Fibroblast of the aortic adventitia (primary cell): ENCODE measurements at places on chromosomes 16 and 17.

DNA sequence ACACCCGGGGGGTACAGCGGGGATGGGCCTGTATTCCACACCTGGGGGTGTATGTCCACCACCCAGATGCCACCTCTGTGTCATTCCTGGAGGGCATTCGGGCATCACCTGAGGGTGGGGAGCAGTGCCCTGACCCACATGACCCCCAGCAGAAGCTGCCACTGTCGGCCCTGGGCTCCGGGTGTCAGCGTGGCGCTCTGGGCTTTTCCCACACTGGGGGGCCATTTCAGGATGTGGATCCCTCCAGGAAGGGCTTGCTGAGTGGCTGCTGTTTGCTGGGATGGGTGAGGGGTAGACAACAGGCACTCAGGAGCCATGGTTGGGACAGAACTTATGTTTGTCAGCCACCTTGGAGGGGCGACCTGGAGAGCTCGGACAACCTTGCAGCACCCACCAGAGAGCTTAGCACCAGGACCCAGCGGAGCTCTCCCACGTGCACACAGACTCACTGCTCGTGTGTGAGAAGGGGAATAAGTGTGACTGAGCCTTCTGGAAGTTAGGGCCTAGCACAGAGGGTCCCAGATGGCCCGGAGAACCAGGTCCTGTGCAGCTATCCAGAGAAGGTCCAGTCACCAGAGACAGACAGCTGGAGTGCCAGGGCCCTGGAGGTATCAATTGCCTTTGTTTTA, 102.7 kb downstream of the METRNL start:
- no peak for DNase-seq

DNA sequence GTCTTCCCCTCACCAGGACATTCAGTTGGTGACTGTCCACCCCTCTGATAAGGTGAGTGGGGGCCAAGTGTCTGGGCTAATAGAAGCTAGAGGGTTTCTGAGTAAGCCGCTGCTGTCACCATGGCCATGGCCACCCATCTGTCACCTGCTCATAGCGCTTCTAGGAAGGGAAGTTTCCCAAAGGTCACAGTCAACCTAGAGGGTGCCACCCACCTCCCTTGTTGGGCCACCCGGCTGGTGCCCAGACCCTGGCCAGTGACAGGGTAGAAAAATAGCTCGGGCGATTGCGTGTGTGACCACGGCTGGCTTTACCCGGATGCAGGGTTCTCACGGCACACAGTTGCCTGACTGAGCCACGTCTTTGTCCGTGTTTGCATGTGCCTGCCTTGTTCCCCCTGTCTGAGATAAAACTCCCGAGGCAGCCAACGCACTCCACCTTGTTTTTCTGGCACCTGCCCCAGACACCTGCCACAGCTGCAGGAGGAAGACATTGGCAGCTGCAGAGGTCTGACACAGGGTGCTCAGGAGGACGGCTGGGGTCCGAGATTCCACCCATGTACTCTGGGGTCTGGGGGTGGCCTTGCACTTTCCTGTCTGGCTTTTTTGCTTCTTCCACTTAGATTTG, 809 bp downstream of the PIRT start:
- no peak for DNase-seq

DNA sequence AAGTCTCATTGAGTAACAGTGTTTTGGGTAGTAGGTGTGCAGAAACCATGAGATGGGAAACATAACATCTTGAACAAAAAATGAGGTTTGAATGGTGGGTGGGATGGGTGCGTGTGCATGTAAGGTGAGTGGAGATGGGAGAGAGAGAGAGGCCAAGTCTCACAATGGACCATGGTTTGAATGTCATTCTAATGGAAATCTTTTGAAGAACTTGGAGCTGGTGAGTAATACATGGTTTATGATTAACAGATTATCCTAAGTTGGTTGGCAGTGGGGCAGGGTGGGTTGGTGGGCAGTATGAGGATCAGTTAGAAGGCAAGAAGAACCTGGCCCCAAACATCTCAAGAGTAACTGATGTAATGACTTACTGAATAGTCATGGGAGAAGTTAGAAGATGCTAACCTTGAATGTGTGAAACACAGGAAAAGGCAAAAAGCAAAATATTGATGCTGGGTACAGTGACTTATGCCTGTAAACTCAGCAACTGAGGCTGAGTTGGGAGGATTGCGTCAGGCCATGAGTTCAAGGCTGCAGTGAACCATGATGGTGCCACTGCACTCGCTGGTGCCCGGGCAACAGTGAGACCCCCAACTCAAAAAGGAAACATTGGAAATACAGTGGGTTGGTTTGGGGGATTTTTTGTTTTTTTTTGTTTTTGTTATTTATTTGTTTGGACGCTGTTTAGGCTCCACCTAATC, 32.7 kb downstream of the ZNF207 start:
- DNase-seq, result no peak

DNA sequence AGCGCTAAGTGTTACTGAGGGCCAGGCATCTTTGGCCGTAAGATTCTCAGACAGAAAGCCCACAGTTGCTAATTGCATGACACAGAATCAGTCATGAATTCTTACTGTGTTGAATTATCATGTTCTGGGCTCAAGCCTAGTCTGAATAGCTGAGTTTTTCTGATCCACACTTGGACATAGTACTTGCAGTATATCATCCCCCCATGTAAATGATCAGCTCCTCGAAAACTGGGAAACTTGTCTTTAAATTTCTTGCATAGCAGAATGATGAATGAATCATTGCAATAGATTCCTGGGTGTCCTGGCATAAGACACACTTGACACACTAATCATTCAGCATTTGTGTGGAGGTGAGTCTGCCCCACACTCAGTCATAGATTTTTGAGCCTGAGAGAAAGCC, 2.2 kb downstream of the MLYCD start:
- DNase-seq, result no peak

DNA sequence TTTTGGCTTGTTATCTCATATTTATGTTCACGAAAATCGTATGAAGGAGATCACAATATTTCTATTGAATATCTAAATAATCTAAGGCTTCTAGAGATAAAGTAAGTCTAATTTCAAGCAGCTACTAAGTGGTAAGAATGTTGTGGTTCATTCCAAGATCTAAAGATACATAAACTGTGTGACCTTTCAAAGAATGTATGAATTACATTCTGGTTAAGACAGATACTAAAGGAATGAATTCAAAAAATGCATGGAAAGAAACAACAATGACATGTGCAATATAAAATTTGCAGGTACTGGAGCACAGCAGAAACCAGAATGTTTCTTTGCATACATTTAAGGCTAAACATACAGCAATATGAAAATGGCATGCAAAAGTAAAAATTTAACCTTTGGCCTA, 1214.6 kb downstream of the CDH8 start:
- DNase-seq, result no peak

DNA sequence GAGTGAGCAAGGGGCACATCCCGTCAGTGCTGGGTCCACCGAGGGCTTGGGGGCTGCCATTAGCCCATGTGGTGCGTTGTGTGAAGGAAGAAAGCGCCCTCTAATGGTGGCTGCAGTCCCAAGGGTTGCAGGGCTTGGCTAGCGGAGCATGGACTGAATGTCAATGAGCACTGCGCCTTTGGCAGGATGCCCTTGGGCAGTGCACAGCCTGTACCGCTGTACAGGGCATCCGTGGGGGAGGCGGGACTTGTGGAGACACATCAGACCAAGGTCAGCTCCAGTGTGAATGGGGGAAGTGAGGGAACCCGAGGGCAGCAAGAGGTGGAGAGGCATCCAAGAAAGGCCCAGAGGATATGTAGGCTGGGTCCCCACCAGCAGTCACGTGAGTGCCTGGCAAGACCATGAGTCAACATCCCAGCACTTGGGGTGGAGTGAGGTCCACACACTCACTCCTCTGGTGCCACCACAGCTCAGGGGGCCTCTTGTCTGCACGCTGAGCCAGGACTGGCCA, 75.5 kb upstream of the MED9 start:
- DNase-seq, result no peak

DNA sequence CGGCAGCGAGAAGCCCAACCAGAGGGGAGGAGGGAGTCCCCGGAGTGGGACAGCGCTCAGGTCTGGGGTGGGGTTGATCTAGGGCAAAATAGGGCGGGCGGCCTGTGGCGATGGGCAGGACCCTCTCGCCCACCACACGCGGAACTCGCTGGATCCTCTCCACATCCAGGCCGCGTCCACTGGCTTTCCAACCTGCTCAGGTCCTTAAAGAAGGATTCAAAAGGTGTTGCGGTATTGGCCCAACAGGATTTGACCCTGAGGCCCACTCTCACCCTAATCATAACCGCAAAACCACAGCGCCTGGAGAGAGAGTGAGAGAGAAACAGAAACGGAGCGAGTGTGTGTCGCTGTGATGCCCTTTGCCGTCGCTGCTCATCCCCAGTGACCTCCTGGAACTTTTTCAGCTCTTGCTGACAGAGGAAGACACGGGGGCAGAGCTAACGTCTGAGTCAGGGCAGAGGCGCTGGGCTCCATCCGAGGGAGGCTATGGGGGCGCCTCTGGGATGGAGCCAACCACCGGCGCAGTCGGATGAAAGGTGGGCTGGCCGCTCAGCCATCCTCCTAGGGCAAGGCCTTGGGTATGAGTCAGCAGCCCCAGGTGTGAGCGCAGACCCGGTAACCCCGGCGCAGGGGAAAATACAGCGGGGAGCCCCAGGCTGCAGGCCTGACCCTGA, 16.7 kb upstream of the OR1F1 start:
- no peak for DNase-seq

DNA sequence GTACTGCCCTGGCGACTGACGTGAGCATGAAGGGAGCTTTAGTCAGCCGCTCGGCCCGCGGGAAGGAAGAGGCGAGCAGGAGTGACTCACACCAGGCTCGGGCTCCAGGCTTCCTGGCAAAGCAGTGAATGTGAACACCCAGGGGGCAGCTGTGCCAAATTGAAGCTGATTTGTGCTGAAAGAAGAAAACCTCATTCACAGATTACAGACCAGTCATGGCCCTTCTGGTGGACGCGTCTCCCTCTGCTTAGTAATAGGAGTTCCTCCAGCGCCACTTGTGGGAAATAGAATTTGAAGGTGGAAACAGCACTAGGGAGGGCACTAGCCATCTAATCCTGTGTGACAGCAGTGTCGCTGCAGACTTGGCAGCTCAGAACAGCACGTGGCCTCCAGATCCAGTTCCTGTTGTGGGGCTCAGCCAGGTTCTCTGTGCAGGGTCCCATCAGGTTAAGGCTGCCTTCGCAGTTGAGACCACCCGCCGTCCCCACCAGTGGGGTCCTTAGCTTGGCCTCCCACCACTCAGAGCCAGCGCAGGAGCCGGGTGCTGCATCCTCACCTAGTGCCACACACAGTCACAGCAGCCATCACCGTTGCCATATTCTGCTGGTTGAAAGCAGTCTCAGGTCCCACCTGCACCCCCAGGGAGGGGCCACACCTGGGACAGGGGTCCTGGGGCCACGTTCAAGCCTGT, 164.5 kb upstream of the CHMP6 start:
- peak; percentile 98 for DNase-seq

- no peak for DNase-seq
Measured at GRCh38 chr16:84652566-84652965, 4.3 kb downstream of the KLHL36 start.

DNA sequence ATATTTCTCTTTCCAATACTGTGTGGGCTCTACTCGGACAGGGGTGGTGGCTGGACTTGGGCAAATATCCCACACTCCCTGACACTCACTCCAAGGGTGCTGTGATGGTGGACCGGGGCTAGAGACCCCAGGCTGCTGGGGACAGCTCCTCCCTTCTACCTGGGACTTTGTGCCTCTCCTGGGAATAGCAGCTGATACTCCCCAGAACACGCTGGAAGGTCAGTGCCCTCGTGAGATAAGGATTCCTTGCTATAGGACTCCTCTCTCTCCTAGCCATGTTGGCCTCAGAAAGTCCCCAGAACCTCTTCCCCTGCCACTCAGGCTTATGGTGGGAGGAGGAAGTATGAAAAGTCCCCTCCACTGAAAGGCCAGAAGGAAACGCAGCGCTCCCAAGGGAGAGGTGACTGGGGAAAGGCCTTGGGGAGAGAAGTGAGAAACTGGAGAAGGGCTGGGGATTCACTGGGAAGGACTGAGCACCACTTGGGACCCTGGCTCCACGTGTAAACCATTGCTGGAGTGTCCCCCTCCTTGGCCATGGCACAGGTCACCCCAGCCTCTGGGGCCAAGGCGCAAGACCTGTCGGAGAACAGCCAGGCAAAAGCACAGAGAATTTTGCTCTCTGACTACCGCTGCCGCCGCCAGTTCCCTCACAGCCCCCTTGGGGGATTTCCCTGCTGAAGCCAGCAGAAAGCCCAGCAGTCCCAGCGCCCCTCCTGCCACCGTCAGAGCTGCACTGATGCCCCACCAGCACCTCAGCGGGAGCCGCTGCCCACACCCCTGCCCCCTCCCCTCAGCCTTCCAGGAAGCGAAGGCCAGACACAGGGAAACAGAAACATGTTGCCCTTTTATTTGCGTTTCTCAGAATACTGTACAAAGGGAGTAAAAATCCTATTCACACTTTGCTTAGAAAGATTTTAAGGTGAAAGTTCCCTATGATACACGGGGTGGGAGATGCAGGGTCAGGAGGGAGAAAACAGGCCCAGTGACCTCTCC, 2.1 kb upstream of the GSDMB start:
- no peak for DNase-seq

- no peak for DNase-seq
Measured at GRCh38 chr16:58105631-58106030, 23.6 kb downstream of the CFAP20 start.

DNA sequence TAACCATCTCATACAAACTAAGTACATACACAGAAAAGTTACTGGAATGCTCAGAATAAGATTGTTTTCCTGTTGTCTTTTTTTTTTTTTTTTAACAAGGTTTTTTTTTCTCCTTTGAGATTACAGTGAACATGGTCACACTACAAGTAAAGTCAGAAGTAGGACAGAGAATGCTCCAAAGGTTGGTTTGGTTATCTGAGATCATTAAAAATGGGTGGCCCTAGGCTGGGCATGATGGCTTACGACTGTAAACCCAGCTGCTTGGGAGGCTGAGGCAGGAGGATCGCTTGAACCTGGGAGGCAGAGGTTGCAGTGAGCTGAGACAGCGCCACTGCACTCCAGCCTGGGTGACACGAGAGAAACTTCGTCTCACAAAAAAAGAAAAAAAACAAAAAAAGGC, 6.9 kb upstream of the ST6GALNAC1 start:
- DNase-seq, result no peak

DNA sequence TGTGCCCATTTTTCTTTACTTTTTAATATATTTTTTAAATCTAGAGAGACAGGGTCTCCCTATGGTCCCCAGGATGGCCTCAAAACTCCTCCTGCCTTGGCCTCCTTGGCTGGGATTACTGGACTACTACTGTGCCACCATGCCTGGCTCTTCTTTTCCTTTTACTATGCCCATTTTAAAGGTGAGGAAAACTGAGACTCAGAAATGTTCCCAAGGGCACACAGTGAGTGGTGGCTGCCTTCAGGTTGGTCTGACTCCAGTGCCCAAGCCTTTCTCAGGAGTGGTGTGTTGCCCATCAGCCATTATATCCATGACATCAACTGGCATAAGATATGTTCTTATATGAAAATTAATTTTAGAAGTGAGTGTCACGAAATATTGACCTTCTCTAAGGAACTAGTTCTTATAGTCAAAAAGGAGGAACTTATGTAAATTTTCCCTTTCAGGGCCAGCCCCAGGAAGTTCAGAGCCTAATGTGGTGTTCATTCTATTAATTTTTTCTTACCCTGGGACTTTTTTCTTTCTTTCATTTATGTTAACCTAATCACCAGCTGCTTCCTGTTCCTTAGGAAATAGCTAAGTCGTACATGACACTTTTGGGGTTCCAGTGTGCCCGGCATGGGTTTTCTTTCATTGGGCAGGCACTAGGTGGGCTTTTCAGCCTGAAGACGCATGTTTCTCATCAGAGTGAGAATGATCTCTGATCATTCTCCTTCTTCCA, 17.9 kb upstream of the SPN start:
- no peak for DNase-seq
